Adrenal gland (tissue), 19 donors: ENCODE measurements at places on chromosomes 5 and 9. TPM values are rescaled to one million over a fixed set of nuclear protein-coding genes. Genes with fewer than 3 reads are reported as not detected.

DNA sequence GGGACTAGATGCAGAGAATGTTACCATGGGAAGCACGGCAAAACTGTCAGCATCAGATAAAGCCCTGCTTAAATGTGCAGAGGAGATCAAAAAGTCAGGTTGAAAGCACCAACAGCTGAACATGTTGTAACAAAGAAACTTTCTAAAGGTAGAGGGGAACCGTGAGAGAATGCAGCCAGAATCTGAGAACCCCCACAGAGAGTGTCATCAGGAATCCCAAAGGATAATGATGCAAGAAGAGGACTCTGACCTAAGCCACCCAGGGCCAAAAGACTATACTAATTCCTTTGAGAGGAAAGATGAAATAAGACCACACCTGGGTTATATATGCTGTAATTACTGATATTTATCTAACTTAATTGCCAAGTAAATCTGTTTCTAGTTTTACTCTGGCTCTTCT lies 116.6 kb downstream of the PCSK1 start:
- no peak for DNase-seq

DNA sequence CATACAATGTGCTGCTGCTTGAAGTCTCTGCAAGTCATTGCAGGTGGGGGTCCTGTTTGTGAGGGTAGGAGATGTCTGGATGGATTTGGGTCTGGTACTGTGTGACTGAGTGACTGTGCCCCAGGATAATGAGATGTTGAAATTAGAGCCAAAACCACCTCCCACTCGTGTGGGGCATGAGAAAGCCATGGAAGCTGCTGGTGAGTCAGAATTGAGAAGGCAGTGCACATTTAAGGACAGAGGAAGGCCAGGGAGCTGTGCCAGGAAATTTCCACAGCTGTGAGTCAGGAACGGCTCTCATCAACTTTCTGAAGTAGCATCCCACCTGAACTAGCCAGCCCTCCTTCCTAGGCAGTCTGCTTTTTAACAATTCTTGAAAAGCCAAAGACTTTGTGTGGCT lies 229.8 kb downstream of the DRD1 start:
- peak; percentile 56 for DNase-seq

DNA sequence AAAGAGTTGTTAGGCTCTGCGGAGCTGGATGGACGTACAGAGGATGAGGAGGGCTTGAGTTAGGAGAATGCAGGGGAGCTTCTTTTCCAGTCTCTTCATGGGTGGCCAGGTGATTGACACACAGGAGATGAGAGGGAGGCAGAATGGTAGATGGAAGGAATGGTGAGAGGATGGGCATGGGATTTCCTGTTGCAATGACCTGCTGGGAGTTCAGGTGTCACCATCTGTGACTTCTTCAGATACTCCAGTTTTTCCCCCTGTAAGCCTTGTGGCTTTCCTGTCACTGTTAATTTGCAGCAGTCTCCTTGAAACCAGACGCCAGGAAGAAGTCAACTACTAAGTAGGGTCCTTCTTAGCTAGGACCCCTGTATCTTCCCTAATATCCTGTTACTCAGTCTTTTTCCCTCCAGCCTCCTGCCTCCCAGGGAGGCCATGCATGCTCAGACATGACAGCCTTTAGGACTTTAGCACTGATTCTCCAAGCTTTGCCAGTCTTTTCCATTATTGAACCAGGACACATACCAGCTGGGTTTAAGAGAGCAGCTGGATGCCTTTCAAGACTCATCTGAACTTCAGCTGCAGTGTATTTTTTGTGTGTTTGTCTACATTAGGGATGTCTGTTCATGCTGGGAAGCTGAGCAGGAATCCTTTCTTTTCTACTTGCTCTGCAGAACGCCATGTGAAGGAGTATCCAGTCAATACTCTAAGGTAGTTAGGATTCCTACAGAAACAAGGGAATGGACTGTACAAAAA lies 67.2 kb upstream of the CD180 start:
- no peak for DNase-seq

DNA sequence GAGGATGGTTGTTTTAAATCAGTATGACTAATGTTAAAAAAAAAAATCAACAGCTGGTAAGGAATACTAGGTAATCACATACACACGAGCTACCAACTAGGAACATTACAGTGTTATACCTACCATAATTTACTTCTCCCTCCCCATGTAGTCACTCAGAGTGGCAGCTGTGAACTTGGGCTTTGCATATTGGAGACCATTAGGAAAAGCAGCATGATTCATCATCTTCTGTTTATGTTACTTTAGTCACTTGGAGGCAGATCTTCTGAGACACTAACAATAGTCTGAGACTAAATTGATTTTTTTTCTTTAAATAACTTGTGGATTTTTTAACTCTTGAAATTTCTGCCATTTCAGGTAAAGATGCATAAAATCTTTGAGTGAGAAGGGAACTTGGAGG lies 141.5 kb upstream of the NR4A3 start:
- no peak for DNase-seq

DNA sequence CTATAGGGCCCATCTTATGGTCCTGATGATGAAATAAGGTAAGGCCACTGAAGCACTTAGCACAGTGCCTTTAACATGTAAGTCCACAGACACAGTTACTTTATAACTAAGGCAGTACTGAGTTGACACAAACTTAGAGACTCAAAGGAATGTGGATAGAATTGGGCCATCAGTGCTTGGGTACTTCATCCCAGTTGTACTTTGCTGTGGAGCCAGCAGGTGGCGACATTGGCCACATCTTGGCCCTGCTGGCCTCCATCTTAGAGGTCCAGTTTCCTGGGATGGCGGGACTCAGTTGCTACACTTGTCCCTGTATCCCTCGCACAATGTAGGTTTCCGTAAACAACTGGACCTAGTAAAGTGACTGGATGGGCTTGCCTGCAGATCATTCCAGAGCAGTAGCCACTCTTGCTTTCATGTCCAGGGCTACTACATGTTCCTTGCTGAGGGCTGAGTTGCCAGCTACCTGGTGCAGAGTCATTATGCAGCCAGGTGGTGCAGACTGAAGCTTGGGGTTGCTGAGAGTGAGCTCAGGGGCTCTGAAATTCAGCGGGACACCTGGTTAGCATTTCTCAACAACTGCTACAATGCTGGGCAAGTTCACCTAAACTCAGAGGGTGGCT lies 10.6 kb downstream of the MTAP start:
- peak; percentile 65 for DNase-seq

DNA sequence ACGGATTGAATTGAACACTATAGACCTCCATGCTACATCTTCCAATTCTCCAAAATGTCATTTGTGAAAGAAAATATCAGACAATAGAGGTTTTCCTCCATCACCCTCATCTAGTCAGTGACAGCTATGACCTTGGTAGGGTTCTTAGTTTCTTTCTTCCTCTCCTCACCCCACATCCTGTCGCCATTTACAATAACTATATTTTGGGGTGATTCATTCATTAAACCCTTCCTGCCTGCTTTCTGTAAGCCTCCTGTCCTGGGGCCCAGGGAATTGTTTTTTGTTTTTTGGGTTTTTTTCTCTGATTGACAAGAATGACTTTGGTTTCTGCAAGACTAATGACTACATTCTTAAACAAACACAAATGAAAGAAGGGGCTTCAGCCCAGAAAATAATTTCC lies 82.6 kb downstream of the PRELID2 start:
- no peak for DNase-seq

GRCh38 chr9:27591093-27591492 lies 17.8 kb upstream of the C9orf72 start:
- no peak for DNase-seq

DNA sequence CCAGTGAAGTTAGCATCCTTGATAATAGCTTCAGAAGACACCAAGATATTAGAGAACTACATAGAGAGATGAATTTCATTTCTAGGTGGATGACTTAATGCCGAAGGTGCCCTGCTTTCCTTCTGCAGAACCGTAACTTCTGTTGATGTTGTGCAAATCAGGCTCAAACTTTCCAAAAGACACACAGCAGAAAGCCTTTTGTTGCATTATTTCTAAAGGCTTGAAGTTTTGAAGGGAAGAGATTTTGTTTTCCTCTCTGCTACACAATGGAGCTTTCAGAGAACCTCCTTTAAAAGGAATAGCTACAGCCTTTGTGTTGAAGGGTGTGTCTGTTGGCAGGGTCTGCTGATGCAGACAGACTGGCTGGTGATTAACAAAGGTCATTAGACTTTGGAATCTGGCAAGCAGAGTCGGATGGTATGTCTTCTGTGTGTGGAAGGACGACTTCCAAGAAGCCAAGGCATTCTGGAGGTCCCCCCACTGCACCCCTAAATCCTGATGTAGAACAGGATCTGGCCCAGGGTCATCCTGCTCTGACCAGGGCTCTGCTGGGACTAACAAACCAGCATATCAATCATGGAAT lies 57.8 kb downstream of the ZNF462 start:
- DNase-seq: peak; percentile 33

- DNase-seq: no peak
Measured at GRCh38 chr5:118441956-118442355, 546.4 kb downstream of the DTWD2 start.

- no peak for DNase-seq
Measured at GRCh38 chr5:170443624-170444023, 54.5 kb upstream of the KCNMB1 start.

DNA sequence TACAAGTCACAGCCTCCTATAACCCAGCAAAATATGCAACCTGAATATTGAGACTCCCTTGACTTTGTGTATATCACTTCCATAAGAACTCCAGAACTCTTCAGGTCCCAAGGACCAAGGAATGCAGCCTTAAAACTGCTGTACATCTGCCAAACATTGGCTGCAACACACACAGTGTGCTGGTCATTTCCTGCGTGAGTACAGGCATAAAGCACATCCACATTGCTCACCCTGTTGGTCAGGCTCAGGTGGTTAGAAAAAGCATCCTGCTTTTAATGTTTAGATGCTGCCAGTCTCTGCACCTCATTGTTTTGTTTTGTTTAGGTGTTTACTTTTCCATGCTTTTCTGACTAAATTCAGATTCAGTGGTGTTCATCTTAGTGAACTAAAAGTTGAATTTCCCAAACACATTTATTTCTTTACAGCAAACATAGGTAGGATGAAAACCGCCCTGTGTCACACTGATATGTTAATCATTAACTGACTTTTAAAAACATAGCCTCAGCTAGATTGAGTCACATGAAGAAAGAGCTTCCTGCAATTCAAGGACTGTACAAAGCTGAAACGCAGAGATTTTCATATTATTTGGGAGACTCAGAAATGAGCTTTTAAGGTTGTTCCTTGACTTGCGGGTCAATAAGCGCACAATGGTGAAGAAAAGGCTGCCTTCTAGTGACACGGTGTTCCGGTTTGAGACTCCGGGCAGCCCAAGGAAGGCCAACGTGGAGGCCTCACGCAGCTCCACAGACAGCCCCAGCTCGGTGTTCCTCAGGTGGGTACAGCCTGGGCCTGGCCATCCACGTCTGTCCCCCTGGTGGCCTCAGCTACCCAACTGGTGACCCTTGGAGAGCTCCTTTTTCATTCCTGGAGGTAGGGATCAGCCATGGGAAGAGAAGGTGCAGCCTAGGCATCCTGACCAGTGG lies 52.2 kb upstream of the GRAMD2B start:
- no peak for DNase-seq

DNA sequence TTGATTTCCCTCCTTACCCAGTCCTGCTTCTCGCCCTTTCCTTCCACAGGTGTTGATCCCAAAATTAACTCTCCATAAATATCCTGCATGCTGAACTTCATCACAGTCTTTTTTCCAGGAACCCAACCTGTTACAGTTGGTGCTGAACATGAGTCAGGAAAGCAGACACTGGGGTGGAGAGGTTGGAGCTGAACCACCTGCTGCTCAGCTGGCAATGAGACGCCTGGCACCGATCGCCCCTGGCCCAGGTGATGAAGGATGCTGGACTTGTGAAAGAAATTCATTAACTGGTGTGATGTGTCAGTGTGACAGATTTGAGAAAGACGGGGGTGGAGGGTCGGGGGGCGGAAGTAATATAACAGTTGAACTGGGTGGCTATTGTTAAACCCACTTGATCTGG lies 30.6 kb downstream of the CPLX2 start:
- DNase-seq: no peak

DNA sequence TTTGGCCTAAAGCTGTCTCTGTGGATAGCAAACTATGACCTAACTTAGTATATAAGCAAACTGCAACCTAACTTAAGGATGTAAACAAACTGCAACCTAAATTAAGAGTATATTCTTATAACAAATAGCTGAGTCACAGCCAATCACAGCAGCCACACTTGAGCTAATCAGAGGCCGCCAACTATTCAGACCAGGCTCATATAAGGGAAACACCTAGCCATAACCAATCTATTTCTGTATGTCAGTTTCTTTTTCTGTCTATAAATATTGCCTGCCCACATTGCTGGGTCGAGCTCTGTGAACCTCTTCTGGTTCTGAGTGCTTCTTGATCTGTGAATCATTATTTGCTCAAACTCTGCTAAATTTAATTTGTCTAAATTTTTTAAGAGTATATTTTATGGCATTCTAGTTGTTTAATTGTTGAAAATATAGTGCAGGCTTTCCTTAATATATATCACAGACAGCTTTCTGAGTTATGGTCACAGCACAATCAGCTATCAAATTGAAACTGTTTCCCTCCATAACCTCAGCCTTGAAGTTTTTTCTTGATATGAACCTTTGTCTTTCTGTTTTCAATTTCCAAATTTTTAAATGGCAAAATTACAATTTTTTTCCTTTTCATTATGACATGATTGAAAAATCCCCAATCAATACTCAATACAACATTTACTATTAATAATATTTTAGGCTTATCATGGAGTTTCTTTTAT lies 327.1 kb upstream of the NUDT12 start:
- no peak for DNase-seq

DRD1 gene
- total RNA-seq: 0.29 TPM

GRCh38 chr9:113876151-113876992 lies at the start of gene ZNF618:
TSS of gene ZNF618 (plus strand) at chr9:113876309. CDS start at chr9:113876381, 72 bp downstream.
- peak; percentile 42 for DNase-seq

DNA sequence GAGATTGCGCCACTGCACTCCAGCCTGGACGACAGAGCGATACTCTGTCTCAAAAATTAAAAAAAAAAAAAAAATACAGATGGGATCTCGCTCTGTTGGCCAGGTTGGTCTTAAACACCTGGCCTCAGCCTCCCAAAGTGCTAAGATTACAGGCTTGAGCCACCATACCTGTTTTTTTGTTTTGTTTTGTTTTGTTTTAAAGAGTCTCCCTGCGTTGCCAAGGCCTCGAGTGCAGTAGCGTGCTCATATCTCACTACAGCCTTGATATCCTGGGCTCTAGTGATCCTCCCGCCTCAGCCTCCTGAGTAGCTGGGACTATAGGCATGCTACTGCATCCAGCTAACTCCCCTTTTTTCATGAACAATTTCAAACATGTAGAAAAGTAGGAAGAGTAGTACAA lies 7.2 kb downstream of the ATP6V0E1 start:
- no peak for DNase-seq

ORM2 gene
- total RNA-seq: 1.8 TPM

- no peak for DNase-seq
Measured at GRCh38 chr5:150302301-150303069, at the start of gene ARSI. TSS of gene ARSI (minus strand) at chr5:150302905. CDS start at chr5:150302373, 532 bp downstream.

- DNase-seq: no peak
Measured at GRCh38 chr5:76380346-76381066, 22.6 kb upstream of the IQGAP2 start.

DNA sequence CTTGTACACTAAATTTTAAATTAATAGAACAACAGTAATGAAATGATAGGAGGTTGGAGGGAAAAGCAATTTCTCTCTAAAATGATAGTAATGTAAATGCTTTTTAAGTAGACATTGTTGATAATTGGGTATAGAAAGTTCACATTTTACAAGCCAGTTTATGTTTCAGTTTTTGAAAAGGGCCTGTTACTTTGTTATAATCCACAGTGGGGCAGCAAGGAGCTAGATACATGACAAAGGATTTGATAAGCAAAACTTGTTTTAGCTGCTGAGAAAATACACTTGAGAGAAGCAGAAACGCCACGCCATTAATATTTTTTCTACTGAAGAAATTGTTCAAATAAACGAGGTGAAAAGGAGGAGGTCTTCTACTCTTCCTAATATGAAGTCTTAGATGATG lies 30.2 kb downstream of the SREK1 start:
- no peak for DNase-seq

- no peak for DNase-seq
Measured at GRCh38 chr9:20783057-20784038, 99.3 kb downstream of the FOCAD start.
